ENCODE measurements at places on chromosomes 5 and 9.

- no peak for DNase-seq
Observed at GRCh38 chr5:16453609-16454008, 12.0 kb downstream of the ZNF622 start.

DNA sequence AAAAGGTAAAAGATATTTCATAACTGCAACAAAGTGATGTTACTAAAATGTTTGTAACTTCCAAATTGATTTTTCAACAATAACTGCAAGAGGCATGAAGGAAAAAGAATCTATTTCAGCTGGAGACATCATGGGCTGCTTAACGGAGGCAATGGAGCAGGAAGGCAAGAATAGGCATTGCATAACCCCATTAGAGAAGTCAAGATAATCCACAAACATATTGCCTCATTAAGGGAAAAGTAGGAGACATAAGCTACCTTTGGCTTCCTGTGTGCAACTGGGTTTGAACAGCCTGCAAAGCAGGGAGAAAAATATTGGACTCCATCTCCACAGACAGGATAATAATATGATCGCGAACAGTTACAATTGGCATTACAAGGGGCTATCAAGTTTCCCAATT is 46.7 kb downstream of the SLCO4C1 start:
- DNase-seq = no peak

GRCh38 chr9:132756214-132756845 is 86.1 kb downstream of the GTF3C4 start:
- no peak for DNase-seq

DNA sequence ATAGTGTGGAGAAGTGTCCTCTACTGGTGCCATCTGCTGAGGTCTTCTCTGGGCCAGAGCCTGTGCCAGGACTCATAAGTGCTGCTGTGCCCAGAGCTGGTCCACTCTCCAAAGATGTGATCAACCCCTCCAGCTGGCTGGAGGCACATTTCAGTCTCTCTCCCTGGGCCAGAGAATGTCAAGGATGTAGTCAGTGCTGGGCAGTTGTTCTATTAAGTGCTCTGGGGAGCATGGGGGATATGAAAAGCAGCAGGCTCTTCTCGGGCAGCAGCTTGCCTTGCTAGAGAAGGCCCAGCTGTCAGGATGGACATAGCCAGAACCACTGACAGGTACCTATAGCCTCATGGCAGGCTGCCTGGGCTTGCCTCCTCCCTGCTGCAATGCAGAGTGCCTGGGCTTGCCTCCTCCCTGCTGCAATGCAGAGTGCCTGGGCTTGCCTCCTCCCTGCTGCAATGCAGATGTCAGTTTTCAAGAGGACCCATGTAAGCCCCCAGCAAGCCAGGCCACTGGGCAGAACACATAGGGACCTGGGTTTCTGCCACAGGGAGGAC is 157.2 kb upstream of the PANK3 start:
- no peak for DNase-seq

DNA sequence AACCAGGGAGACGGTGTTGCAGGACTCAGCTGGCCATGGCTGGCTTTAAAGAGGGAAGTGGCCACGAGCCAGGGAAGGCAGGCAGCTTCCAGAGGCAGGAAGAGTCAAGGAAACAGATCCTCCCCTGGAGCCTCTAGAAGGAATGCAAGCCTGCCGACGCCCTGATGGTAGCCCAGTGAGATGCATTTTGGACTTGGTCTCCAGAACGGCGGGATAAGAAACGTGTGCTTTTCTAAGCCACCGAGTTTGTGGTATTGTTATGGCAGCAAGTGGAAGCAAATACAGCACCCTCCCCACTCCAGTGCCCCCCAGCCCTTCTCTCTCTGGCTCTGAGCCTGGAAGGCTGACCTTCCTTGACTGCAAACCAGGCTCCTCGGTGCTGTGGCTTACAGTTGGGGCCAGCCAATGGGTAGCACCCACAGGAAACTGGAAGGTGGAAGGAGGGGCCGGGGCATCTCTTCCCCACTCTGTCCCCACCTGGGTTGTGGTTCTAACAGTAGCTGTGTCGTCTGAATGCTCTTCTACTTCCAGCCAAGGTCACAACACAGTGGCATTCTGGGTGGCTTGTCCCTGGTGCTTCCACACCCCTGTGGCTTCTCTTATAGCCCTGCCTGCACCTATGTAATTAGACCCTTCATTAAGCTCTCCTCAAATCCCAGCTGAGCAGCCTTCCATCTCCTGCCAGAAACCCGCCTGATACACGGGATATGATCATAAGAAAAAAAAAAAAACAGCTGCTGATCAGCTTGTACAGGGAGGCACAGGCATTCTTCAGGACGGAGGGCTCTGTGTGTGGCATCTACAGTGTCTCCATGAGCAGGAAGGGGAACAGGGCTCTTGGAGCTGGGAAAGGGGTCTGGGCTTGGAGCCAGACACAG is 29.9 kb upstream of the UNC5A start:
- no peak for DNase-seq

DNA sequence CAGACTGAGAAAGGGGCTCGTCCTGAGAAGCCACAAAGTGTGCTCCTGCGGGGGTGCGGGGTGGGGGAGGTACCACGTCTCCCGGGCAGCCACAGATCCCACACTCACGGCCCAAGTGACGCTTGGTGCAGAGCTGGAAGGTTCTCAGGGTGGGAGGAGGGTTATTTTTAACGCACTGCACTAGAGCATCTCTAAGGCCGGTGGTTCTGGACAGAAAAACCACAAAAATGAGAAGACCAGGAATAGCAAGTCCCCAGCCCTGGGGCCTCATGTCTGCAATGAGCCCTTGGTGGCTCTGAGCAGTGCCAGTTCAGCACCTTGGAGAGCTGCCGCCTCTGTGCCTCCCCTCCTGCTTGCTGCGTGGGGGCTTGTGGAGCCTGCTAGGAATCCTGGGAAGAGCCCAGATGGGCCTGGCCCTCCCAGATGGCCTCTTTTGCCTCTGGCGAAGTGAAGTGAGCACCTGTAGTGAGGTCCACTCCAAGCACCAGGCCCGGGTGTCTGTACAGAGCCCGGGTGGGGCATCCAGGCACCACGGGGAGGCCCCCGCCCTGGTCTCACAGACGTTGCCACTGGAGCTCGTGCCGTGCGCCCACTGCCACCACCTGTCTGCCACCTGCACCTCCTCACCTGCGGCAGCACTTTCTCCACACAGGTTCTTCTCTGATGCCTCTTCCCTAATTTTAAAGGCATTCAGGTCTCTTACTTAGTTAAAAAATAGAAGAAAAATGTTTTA is 48.9 kb upstream of the CACNA1B start:
- no peak for DNase-seq

DNA sequence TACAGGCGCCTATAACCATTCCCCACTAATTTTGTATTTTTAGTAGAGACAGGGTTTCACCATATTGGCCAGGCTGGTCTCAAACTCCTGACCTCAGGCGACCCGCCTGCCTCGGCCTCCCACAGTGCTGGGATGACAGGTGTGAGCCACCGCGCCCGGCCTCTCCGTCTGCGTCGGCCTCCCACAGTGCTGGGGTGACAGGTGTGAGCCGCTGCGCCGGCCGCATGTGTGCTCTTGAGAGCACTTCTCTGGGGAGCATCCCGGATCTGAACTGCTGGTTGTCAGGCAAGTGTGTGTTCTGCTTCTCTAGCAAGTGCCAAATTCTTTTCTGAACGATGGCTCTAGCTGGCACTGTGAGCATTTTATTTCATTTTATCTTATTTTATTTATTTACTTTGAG is 3.7 kb upstream of the ENTPD2 start:
- DNase-seq = no peak

DNA sequence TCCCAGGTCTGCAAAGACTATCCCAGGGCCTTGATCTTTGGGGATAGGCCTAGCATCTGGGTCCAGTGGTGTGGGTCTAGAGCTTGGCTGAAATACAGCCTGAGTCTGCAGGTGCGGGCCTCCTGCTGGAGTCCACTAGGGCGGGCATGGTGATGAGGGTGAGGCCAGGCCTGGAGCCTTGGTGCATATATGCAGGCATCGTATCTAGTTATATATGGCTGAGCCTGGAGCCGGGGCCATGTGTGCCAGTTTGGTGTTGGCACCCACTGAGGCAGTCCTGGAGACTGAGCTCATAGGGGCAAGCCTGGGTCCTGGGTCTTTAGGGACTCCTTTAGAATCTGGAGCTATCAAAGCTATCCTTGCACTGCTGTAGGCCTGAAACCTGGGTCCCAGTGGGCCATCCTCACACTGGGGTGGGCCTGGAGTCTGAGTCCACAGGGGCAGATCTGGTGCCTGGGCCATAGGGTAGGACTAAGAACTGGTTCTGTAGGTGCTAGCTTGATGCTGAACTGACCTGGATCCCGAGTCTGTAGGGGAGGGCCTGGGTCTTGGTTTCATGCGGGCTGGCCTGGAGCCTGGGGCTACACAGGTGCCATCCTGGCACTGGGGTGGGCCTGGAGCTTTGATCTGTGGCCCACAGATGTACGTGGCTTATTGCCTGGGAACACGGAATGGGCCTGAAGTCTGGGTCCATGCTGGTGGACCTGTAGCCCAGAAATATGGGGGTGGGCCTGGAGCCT is 346.5 kb upstream of the MEF2C start:
- DNase-seq = no peak

- no peak for DNase-seq
Observed at GRCh38 chr5:25963251-25964008, 1075.0 kb downstream of the CDH9 start.

- DNase-seq = no peak
Observed at GRCh38 chr9:33106827-33107621, 30.6 kb upstream of the SMU1 start.

GRCh38 chr9:74783408-74783807 is 104.3 kb downstream of the TRPM6 start:
- no peak for DNase-seq

DNA sequence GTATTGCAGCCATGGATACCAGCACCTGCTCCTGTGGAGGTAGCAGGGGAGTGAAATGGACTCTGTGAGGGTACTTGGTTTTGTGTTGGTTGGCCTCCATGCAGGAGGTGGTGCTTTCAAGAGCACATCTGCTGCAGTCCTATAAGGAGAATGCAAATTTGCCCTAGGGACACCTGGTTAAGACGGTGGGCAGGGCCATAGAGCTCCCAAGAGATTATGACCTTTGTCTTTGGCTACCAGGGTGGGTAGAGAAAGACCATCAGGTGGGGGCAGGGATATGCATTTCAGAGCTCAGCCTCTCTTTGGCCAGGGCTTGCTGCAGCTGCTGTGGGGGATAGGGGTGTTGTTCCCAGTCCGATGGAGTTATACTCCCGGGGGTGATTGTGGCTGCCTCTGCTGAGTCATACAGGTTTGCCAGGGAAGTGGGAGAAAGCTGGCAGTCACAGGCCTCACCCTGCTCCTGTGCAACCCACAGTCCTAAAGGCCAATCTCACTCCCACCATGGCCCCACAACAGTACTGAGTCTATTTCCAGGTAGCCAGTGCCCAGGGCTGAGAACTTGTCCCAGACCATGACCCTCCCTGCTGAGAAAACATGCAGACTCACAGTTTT is 14.0 kb upstream of the PDLIM4 start:
- DNase-seq = no peak

DNA sequence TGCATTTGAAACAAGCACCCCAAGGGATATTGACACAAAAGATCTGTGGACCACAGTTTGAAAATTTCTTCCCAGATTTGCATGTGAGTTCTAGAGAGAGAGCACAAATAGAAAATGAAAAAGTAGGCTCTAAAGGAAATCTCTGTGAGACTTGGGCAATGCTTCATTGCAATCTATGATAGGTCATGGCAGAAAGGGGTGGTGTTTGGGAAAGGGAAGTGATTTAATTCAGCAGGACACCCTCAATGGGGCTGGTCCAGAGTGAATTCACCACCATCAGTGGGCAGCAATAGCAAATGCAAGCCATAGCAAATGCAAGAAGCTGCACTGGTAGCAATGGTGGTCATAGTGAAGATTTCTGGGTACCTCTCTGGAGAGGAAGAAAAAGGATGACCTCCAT is 58.1 kb downstream of the ANKRD55 start:
- no peak for DNase-seq

DNA sequence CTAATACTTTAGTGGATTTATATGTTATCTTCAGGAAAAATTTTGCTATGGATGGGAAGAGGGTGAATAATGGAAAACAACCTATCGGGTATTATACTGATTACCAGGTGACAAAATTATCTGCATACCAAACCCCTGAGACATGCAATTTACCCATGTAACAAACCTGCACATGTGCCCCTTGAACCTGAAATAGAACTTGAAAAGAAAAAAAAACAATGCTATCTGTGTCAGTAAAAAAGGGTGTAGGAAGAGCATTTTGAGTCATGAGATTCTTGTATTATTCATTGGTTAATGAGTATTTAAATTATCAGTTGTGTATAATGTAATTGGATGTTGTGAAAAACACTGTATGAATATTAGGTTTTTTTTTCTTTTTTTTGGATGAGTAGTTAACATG is 75.4 kb downstream of the PRR16 start:
- no peak for DNase-seq

GRCh38 chr9:70463877-70464276 is 49.4 kb upstream of the KLF9 start:
- no peak for DNase-seq

DNA sequence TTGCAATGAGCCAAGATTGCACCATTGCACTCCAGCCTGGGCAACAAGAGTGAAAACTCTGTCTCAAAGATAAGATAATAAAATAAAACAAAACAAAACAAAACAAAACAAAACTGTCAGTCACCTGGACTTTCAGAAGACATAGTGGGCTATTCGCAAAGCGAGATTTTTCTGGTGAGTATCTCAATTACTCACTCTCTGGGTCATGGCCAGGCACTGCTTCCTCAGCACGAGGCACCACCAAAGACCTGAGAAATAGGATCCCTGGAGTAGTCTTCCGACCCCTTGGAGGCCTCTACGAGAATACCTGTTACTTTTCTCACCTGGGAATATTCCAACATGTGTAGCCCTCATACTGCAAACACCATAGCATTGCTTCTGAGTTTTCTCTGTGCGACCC is 201.7 kb upstream of the ZNF618 start:
- DNase-seq = no peak

- DNase-seq = no peak
Observed at GRCh38 chr9:90299968-90300367, 342.7 kb downstream of the DIRAS2 start.

- DNase-seq = no peak
Observed at GRCh38 chr9:132412089-132412488, 2.1 kb downstream of the CFAP77 start.

DNA sequence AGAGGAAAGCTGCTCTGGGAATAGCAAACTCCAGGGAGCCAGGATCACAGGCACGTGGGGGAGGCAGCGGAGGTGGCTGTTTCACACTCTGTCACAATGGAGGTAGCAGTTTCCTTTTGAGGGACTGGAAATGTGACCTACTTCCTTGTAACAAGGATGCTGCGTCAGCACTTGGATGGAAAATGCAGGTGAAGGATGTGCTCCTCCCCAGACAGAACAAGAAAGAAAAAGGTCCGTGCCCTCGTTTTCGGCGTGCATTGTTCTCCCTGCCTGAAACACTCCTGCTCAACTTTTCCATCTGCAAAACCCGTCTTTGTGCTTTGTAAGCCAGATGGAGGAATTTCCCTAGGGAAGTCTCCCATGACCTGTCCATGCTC is 55.1 kb upstream of the SH3PXD2B start:
- DNase-seq = no peak

All from stimulated activated CD4-positive, alpha-beta T cell treated with anti-CD3 and anti-CD28 coated beads, Interleukin-1b, Interleukin-23, amount 100 ng/mL, for 1 hour (primary cell).